ENCODE measurements at places on chromosomes 12 and 14.
A peak's percentile ranks its signal among the peaks of the same experiment; 100 is the strongest.

DNA sequence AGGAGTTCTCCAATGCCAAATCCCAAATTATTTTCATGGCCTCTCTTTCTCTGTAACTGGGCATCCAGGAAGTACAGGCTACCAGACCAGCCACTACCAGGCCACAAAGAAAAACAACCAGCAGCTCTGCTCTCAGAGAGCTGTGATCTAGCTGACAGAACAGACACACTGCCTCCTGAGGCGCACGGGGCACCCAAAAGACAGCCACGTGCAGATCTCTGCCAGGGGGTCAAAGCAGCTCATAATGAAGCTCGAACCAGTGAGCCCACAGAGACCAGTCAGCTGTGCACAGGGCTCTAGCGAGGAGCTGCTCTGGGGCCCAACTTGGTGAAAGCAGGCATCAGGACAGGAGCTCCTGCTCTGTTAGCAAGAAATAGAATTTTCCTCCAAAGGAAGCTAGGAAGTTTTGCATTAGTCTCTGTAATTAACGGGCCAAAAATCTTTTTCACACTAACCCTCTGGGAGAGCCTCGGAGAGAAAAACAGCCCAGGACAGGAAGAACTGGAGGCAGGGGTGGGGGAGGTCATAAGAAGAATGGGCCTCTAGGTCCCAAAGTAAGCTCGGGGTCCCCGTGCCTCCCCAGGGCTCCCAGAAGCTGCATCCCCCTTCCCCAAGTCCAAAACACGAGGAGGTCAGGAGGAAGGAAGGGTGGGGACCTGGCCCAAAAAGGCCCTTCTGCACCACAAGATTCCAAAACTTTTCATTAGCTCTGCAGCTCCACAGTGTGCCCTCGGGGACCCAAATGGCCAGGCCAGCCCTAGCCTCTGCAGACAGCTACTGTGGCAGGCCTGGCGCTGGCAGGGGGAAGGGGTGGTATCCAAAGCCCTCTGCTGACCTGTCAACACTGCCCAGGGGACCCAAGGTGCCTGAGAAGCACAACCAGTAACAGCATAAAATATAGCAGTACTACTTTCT, 30.2 kb downstream of the ACTN1 start:
- no peak for DNase-seq

DNA sequence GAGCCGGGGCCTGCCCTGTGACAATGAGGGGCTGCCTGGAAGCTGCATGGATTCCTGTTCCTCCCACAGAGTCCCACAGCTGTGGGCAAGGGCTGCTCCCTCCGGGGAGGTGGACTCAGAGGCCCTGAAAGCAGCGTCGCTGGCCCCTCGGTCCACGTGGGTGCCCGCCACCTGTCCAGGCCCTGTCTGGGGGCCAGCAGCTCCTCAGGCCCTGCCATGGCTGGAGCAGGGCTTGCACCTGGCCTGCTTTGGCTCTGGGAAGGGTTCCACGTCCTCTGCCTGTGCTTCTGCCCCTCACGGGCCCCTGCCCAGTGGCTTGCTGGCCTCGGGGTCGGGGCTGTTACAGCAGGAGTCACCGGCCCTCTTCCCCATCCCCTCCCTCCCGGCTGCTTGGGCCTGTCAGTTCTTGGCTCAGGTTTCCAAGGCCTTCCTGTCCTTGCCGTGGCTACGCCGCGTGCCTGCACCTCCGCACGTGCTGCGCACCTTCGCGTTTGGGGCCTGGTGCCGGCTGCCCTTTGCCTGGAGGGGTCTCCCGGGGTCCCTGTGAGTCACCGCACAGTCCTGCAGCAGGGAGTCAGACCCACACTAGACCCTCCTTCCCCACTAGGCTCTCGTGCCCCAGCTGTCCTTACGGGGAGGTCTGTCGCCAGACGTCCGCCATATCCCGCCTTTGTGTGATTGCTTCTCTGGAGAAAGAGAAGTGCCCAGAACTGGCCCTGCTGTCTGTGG, 5.8 kb downstream of the FBRSL1 start:
- no peak for DNase-seq

- DNase-seq, result no peak
Observed at GRCh38 chr14:98886982-98887381, 385.0 kb downstream of the BCL11B start.

GRCh38 chr12:46475972-46476645, 103.5 kb upstream of the SLC38A2 start:
- DNase-seq, result no peak

GRCh38 chr12:116200812-116201211, 76.7 kb downstream of the MED13L start:
- no peak for DNase-seq

GRCh38 chr14:57559576-57559975, 65.9 kb upstream of the CCDC198 start:
- peak; percentile 19 for DNase-seq

- DNase-seq, result no peak
Observed at GRCh38 chr12:113479590-113480335, 8.1 kb upstream of the LHX5 start.

DNA sequence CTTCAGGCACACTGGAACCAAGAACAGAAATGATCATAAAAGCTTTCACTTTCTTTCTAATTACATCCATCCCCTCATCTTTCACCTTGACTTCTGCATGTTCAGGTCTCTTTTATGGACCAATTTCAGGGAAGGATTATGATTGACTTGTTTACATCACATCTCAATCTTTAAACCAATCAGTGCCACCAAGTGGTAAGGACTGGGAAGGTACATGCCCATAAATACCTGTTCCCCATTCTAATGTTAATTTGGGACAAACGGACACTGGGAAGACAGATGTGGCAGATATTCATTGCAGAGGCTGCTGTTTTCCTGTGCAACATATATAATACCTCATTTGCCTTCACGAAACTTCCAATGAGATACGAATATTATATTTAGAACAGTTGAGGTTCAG, 978.1 kb downstream of the GALC start:
- DNase-seq, result no peak

All from NCI-H1694 treated with DMSO at 0.1 percent for 48 hours (cell line).